Fibroblast of skin of back (primary cell): ENCODE measurements at places on chromosomes 6 and 20.

DNA sequence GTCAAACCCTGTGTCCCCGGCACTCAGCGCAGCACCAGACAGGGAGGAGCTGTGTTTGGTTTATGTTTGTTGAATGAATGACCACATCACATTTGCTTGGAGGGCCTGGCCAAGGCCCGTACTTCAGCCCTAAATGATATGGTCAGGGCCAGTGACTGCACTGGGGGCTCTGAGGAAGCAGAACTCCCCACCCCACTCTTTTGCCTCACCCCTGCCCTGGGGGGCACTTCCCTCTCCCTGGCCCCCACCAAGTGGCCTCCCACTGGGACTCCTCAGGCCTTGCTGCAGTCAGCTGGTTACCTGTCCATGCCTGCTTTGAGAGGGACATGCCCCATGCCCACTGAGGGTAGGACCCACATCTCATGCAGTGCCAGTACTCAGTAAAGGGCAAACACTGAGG, 2.9 kb downstream of the ADISSP start:
- DNase-seq: no peak

- DNase-seq: no peak
Measured at GRCh38 chr6:154359161-154359574, 2.6 kb upstream of the IPCEF1 start.

GRCh38 chr6:77879527-77879926, 226.7 kb downstream of the MEI4 start:
- DNase-seq: peak; percentile 8

DNA sequence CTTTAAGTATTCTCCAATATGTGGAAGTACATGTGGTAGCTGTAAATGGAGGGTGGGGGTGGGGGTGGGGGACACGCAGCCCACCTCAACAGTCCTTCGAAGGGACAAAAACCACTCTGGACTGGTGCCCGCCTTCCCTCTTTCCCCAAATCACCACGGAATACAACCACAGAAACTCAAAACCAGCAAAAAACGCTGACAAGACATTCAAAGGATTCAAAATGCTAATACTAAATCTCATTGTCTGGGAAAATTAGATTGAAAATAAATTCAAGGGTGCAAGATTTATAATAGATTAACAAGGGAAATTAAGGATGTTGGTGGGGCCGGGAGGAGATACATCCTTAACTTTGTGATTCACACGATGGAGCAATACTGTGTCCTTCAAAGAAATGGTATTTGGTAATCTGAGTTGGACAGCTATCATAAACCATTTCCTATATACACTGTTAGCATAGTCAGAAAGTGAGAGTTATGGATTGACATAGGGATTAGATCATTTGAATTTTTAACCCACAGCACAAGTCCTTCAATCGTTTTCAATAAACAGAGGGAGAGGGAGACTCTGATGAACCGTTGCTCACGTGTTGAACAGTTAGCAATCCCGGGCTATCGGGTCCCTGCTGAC, 766 bp upstream of the TBC1D22B start:
- DNase-seq: no peak

DNA sequence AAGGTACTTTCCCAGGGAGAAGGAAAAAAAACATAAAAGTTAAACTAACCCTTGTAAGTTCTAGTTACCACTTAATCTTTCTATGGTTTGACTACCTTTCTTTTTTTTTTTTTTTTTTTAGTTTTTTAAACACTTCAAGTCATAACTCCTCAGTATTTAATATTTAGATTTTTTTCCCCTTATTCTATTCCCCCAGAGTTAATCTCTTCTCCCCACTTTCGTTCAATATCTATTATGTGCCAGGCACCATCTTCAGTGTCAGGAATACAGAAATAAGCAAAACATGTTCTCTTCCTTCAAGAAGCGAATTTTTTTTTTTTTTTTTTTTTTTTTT, 62.0 kb upstream of the LOC128125822 start:
- DNase-seq: no peak

GRCh38 chr6:125910527-125910926, 46.0 kb upstream of the HINT3 start:
- DNase-seq: peak; percentile 15

DNA sequence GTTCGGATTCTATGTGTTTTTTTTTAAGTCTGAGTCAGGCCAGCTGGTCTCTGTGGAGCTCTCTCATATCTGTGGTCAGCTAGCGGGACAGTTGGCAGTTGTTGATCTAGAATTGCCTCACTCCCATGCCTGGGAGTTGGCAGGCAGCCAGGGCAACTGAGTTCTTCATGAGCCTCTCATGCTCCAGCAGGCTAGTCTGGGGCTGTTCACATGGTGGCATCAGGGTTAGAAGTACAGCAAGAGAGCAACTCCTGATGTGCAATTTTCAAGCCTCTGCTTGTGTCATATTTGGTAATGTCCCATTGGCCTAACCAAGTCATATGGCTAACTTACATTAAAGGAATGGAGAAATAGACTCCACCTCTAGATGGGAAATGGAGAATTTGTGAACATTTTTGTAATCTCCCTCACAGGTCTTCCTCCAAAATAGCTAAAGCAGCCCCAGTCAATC, 6.7 kb upstream of the IFT52 start:
- peak; percentile 95 for DNase-seq

DNA sequence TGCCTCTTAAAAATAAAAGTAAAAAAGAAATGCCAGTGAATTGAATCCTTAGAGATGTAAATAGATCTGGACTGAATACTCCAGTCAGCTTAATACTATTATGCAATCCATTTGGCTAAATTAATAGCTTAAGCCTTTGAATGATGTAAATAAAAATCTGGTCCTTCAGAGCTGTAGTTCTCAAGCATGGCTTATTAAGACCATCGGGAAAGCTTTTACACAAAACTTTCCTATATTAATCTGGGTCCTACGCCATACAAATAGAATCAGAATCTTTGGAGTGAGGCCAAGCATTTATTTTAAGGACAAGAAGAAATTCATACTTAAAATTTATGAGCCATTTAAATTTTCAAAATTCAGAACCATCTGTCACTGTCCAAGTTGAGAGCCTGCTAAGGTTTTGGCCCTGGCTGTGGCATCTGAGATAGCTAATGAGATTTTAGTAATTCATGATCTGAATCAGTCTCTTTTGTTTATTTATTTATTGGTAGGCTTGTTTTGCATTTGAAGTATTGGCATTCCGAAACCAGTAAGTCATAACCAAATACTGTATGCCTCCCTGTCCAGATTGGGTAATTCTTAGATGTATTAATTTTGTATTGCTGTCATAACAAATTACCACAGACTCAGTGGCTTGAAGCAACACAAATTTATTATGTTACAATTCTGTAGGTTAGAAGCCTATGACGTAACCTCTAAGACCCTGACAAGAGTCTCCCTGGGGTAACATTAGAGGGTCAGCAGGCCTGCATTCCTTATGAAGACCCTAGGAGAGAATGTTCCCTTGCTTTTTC, 228.1 kb upstream of the RAB32 start:
- peak; percentile 12 for DNase-seq

DNA sequence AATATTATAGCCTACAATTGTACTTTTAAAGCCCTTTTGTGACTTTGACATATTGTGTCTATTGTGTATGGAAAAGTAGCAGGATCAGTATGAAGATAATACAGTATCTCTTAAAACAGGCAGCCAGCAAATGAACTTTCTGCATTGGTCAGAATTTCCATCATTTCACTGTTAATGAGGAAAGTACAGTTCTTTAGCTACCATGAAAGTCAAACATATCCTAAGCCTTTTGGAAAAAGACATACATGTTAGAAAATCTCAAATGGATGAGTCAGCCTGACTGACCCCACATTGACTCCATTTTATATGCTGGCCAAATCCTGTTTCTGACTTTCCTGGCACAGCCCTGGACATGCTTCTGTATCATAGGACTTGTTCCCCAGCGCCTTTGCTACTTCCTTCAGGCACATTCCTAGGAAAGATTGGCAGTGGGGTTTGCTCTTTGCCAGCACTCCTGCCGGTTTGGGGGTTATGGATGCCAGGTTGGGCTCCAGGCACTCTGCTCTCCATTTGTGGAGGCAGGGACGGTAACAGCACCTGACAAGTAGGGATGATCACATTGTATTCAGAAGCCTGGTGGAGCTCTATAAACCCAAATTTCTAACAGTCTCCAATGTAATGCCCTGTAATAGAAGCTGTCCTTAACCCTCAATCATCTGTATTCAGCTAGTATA, 43.7 kb downstream of the TOP1 start:
- DNase-seq: peak; percentile 84

GRCh38 chr20:31974951-31975487, 7.1 kb downstream of the XKR7 start:
- no peak for DNase-seq

GRCh38 chr6:105898286-105898685, 187.8 kb upstream of the PRDM1 start:
- peak; percentile 72 for DNase-seq

GRCh38 chr20:24836661-24837299, 112.3 kb upstream of the CST7 start:
- no peak for DNase-seq

- no peak for DNase-seq
Measured at GRCh38 chr6:63525186-63525878, 46.9 kb upstream of the LOC128125822 start.

DNA sequence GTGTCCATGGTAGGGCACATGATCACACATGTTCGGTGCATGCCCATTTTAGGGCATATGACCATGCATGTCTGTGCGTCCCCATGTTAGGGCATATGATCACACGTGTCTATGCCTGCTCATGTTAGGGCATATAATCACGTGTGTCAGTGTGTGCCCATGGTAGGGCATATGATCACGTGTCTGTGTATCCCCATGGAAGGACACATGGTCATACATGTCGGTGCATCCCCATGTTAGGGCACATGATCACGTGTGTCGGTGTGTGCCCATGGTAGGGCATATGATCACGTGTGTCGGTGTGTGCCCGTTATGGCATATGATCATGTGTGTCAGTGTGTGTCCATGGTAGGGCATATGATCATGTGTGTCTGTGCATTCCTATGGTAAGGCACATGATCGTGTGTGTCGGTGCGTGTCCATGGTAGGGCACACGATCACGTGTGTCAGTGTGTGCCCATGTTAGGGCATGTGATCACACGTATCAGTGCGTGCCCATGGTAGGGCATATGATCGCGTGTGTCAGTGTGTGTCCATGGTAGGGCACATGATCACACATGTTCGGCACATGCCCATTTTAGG, 30.6 kb downstream of the YTHDF1 start:
- no peak for DNase-seq

- DNase-seq: no peak
Measured at GRCh38 chr6:133637874-133638273, 251.0 kb upstream of the TCF21 start.

GRCh38 chr20:14566505-14566904, 229.1 kb upstream of the FLRT3 start:
- DNase-seq: peak; percentile 63

- peak; percentile 39 for DNase-seq
Measured at GRCh38 chr6:131083687-131084086, 20.6 kb upstream of the EPB41L2 start.

- DNase-seq: no peak
Measured at GRCh38 chr6:20362623-20363022, 39.1 kb upstream of the E2F3 start.

- DNase-seq: no peak
Measured at GRCh38 chr6:104239971-104240370, 619.7 kb downstream of the HACE1 start.

GRCh38 chr20:1595333-1595732, 24.5 kb downstream of the SIRPB1 start:
- DNase-seq: no peak

- no peak for DNase-seq
Measured at GRCh38 chr6:30813631-30814145, 69.3 kb upstream of the IER3 start.

DNA sequence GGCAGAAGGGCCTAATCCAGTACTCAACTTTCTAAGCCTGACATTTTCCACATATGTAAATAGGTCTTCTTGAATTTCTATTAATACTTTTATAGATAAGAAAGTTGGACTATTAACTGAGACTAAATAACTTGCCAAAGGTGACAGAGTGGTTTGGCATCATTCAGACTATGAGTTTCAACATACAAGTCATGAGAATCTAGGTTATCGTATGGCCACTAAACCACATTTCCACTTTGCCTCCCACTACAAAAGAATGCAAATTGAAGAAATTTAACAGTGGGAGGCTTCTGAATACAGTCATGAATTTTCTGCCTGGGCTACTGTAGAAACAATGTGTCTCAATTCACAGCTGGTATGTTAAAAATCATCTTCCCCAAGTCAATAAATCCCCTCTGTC, 531.0 kb upstream of the AGPAT4 start:
- peak; percentile 13 for DNase-seq

DNA sequence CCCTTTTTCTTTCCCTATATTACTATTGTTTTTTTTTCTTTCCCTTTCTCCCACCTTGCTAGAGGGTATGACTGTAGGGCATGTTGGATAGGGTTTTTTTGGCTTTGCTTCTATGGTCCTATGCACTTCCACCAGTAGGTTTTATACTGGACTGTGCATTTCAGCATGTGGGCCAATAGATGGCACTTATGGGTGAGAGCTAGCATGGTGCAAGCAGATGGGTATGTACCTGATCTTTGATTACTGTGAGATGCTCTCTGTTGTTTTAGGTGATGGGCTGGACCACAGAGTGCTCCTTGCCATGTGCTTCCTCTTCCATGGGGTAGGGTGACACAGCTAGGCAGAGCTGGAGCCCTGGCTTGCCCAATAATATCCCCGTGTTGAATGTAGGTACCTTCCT, 128.5 kb upstream of the CHD6 start:
- DNase-seq: no peak

GRCh38 chr20:32158943-32159660, 48.4 kb downstream of the PLAGL2 start:
- DNase-seq: no peak

DNA sequence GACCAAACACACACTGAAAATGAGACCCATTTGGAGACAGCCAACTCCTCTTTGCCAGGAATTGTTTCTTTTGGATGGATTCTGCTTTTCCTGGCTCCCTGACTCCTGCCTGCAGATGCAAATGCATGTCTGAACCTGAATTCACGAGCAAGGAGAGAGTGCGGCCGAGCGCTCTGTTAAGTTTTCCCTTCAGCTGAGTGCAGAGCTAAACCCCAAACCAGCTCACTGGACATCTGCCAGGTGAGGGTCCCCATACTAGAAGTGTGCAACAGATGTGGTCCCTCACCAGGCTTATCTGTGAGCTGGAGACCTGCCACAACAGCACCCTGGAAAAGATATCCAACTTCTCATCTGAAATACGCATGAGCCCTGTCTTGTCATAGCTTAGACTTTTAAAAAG, 59.0 kb downstream of the CD164 start:
- no peak for DNase-seq

GRCh38 chr20:52291109-52291508, 99.5 kb upstream of the ZFP64 start:
- no peak for DNase-seq
